ENCODE measurements at places on chromosomes 1 and 21.

GRCh38 chr1:183251101-183251958, 65.3 kb downstream of the LAMC2 start:
- no peak for DNase-seq

GRCh38 chr1:107590900-107591622, 373.9 kb downstream of the VAV3 start:
- no peak for DNase-seq

DNA sequence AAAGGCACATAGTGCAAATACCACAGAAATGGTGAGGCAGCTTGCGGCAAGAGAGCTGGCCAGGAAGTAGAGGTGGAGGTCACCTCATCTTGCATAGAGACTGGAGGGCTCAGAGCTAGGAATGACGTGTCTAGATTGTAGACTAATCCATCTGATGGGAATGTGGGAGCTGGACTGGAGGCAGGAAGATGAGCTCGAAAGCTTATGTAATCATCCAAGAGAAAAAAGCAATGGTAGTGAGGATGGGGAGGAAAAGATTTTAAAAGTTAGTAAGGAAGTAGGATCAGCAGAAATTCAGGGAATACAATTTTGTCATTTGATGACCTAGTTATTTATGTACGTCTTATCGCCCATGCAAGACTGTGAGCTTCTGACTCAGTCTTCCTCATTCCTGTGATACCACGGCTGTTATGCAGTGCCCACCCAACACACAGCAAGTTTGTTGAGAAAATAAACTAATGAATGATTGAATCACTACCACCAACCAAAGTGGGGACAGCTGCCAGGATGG, 123.9 kb downstream of the RRAGC start:
- no peak for DNase-seq

DNA sequence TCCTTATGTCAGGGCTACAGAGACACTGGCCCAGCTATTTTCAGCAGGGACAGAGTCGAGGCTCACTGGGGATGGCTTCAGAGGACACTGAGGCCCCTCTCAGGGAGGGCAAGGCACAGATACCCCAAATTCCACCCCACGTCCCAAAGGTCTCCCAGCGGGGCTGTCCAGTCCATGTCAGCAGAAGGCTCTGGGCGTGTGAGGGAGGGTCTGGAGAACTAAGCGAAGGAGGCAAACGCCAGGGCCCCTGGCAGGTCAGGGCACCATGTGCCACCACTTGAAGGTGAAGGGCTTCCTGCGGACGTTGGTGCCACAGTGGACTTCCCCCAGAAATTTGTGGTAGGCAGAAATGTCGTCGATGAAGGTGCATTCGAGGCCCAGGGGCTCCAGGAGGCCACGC, 15.0 kb upstream of the SDHB start:
- DNase-seq = no peak

DNA sequence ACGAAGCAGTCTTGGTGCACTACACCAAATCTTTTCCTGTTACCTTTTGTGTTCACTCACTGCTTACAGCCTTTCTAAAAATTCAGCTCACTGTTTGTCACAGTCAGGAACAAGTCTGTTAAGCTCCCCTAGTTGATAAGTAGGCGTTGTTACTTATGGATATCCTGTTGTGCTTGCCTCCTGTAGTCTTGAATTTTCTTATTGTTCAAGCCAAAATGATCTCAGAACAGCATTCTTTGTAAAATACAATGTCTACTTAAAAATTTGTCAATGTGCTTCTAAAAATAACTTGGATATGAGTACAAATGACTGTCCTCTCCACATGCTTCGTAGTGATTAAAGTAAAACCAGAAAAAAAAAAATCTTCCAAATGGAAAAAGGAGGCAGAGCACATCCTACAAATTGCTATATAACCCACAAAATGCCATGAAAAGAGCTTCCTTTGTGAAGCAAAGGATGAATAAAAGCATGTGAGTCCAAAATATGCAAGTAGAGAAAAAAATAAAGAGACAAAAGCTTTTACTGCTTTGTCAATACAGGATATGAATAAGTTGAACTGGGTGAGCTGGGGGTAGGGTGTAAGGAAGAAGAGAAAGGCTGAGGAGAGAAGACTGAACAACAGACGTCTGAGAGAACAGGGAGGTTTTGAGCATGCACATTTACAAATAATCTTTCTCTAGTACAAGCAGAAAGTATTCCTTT, 228.9 kb upstream of the ADGRL4 start:
- DNase-seq = no peak

DNA sequence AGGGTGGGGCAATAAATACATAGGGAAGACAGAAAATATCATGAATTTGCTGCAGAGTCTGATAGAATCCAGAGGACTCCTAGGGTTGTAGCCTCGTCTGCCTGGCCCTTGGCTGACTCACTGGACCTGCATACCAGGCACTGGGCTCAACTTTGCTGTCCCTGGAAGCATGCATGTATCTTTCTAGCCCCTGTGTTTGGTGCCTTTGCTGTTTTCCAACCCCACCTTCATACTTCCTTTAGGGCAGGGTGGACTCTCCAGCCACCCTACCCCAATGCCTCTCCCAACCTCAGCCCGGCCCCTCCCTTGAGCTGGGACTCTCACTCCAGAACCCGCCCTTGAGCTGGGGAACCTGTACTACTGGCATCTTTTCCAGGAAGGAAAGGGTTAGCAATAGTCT, 1.2 kb downstream of the RAB25 start:
- no peak for DNase-seq

DNA sequence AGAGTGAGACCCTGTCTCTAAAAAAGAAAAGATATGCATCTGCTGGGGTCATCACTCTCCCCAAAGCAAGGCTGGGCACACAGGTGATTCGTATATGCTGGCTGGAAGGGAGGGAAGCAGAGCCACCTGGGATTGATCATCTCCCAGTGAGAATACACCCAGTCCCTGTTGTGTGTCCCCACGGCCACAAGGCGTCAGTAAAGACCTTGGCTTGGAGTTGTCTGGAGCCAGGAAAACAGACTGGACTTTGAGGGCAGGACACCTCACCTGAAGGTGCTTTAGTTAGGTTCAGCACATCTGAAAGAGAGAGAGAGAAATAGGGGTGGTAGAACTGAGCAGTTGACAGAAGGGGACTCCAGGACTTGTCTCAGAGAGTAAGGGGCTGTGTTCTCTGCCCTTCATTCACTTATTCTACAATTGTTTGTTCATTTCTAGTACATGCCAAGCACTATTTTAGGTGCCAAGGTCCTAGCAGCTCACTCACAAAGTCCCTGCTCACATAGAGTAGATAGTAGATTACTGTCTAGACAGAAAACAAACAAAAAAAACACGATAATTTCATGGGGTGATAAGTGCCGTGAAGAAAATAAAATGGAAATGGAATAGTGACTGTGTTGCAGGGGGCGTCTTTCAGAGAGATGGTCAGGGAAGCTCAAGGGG, 13.5 kb downstream of the CITED4 start:
- DNase-seq = peak; percentile 76

GRCh38 chr1:22327411-22327810, 124.2 kb upstream of the ZBTB40 start:
- no peak for DNase-seq

DNA sequence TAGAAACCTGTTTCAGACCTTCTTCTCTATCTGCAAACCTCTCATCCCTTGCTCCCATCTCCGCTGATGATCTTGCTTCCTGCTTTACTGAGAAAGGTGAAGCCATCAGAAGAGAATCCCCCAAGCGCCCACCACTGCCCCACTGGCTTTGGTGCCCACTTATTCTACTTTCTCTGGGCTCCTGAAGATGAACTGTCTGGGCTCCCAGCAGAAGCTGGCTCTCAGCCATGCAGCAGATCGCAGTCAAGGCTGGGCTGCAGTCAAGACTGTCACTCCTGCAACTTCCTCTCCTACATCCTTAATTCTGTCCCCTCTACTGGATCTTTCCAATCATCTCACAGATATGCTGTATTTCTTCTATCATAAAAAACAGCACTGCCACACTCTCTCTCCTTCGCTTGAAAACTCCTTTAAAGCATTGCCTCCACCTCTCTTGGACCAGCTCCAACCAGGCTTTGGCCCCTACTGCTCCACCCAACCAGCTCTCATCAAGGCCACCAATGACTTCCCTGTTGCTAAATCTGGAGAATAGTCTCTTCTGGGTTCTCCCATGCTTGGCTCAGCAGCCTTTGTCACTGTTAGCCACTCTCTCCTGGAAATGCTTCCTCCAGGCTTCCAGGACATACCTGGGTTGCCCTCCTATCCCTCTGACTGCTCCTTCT, 25.8 kb downstream of the TRIM62 start:
- no peak for DNase-seq

DNA sequence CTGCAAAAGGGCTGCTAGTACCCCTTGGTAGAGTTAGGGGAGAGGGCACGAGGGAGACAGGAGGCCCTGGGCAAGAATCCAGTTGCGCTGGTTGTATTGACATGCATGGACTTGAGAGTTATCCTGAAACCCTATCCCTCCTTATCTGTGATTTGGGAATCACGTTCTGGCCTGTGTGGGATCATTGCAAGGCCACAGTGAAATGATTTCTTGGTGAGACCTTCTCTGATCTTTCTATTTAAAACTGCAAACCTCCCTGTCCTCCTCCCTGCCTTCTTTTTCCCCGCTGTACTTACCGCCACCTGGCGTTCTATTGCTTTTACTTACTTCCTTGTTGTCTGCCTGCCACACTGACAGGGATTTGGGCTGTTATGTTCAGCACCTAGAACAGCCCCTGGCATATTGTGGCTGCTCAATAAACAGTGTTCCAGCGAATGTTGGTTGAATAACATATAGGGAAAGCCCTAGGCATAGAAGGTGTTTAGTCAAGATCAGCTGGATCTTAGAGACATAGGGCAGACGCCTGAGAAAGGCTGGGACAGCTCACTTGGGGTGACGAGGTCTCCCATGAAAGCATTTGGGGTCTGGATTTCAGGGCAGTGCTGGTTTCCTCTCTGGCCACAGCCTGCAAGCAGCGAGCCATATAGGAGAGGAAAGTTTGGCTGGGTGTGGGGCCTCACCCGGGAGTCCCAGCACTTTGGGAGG, 25.6 kb downstream of the ALPL start:
- DNase-seq = peak; percentile 60

- DNase-seq = no peak
Observed at GRCh38 chr1:42173961-42174735, 9.6 kb upstream of the GUCA2A start.

- no peak for DNase-seq
Observed at GRCh38 chr1:20751462-20751990, 19.0 kb upstream of the SH2D5 start.

DNA sequence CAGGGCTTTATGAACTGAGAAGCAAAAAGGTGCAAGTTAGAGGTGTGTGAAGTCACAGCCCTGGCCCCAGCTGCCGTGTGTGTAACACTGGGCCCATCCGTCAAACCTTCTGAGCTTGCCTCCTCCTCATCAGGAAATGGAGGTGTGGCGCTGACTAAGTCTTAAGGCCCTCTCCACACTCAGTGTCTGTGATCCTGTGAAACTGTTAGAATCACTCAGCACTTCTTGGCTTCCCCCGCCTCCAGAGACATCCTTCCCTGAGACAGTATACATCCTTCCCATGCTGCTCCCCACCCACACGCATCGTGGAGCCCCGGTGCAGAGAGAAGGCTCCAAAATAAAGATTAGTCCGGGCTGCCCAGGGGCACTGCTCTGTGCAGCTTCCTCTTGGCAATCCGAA, 33.3 kb downstream of the LRP8 start:
- DNase-seq = no peak

DNA sequence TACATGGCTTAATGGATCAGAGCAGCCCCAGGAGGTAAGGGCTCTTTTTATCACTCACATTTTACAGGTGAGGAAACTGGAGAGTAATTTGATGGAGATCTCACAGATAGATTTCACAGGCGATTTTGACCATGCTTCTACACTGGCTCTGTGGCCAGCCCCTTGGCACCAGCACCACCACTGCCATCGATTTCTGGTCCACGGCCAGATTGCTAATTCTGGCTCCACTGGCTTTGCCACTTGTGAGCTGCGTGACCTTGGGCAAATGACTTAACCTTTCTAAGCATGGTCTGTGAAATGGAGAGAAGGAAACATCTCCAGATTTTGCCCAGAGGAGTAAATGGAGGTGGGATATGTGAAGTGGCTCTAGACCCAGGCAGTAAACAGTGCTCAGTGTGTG, 32.6 kb downstream of the KCNC4 start:
- DNase-seq = no peak

DNA sequence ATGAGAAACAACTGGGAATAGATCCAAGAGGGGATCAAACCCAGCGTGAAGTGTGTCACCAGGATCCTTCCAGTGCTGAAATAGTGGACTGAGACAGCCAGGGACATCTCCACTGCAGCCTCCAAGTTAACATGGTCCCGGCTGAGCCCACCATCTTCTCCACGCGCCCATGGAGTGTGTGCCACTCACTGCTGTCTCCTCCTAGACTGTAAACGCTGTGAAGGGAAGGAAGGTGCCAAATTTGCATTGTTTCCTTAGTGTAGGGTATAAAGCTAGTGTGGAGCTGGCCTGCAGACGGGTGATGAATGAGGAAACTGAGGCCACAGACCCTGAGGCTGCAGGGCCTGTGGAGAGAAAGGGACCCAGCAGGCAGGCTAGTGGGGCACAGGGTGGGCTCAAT, 183.6 kb downstream of the FOXD2 start:
- no peak for DNase-seq

DNA sequence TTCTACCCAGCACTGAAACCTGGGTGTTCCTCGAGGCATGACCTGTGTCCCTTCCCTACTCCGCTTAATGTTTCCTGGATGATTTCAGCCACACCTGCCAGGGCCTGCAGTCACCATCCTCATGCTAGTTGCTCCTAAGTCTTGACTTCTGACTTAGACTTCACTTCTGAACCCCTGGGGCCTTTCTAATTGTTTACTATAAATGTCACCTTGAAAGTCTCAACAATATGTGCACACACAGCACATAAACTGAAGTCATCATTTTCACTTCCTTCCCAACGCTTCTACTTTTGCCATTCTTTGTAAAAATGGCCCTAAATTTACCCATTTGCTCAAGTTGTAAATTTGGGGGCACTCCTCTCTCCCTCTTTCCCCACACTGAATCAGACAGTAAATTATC, 141.1 kb downstream of the DYRK1A start:
- DNase-seq = no peak

- peak; percentile 66 for DNase-seq
Observed at GRCh38 chr1:154352581-154353459, 27.5 kb downstream of the ATP8B2 start.

DNA sequence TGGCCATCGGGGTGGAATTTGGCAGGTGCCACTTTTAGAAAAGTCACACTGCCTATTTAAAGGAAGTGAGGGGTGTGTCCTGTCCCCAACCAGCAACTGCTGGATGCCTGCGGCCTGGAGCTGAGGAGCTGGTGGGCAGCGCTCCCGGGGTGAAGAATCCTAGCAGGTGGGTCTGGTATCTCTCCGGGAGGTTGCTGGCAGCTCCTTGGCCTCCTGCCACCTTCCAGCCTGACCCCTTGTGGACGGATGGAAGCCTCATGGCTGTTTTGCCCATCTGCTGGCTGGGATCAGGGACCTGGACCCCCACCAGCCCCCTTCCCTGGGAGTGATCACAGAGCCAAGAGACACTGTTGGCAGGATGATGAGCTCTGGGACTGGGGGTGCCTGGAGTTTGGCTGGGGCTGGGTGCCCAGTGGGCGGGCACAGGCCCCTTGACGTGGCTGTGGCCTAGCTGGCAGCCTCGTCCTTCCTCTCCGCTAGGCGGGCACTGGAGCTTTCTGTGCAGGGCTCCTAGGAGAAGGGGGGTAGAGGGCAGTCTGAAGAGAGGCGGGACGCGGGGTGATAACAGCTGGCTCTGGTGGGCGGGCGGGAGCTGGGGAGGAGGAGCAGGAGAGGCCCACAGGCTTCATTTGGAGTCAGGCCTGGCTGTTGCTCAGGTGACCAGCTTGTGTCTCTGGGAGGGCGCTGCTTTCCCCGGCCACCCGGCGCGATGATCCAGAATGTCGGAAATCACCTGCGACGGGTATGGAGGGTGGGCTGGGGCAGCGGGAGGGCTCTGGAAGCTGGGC, at the start of gene ACOT11:
ACOT11 (plus strand) TSS at position 628 of the 788 bp plus-strand sequence; CDS start at position 710, 82 bp downstream.
- peak; percentile 90 for DNase-seq

Data from testis (tissue), 5 donors.